ENCODE measurements at places on chromosomes 7 and 10.

DNA sequence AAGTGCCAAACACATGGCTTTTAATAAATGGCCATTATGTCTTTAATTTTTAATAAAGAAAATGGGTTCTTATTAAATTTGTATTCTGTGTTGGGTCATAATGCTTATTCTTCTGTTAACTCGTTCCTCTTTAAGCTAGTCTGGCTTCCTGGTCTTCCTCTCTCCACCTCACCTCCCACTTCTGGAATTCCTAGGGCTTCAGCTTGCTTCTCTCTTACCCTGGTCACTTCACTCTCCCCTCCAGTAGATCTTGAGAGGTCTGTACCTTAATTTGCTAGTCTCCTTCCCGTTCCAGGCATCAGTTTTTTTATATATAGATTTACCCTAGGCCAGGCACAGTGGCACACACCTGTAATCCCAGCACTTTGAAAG is 111.2 kb downstream of the RALA start:
- DNase-seq, result peak; percentile 15

DNA sequence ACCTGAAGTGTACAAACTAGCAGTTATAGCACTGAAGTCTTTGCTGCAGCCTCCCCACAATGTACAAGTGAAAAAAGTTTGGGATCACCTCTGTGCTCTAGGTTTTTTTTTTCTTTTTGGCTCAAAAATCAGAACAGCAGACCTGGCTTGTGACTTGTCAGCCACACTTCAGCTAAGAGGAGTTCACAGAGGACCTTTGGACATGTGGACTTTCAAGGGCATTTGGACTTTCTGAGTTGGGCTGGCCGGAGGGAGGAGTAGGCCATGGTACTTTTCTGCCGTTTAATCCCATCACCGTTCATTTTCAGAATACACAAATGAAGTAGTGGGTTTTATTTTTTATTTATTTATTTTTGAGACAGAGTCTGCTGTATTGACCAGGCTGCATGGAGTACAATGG is 21.9 kb upstream of the ACSL5 start:
- no peak for DNase-seq

GRCh38 chr7:143300959-143301935 is 13.1 kb downstream of the CASP2 start:
- no peak for DNase-seq

DNA sequence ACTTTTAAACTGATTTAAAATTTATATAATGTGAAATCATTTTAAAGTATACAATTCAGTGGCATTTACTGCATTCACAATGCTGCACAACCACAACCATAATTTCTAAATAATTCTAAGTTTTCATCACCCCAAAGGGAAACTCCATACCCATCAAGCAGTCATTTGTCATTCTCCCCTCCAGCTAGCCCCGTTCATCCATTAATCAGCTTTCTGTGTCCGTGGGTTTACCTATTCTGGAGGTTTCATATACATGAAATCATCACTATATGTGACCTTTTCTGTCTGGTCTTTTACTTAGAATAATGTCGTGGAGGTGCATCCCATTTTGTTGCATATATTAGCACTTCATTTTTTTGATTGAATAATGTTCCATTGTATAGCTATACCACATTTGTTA is 214.1 kb downstream of the ADK start:
- no peak for DNase-seq

GRCh38 chr10:115566867-115567266 is 473.7 kb downstream of the ATRNL1 start:
- DNase-seq, result no peak

GRCh38 chr7:36474283-36475010 is 84.8 kb downstream of the ANLN start:
- no peak for DNase-seq

Data from HT-29 (cell line).